ENCODE measurements at places on chromosomes 7 and 10.
A peak's percentile ranks its signal among the peaks of the same experiment; 100 is the strongest.

DNA sequence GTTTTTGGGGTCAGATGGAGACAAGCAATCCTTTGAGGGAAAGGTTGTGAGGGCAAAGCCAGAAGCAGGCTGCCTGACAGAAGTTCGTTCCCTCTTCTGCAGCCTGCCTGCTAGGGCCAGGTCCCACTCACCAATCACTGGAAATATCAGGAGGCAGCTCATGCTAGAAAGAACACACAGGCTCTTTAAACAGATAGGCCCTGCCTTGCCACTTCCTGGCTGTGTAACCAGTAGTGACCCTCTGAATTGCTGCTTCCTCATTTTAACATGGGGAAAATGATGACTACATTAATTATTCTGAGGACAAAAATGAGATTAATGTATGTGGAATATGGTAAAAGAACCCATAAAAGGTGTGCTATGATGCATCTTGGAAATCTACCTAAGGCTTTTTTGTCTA lies 50.5 kb upstream of the MRLN start:
- peak; percentile 46 for DNase-seq

DNA sequence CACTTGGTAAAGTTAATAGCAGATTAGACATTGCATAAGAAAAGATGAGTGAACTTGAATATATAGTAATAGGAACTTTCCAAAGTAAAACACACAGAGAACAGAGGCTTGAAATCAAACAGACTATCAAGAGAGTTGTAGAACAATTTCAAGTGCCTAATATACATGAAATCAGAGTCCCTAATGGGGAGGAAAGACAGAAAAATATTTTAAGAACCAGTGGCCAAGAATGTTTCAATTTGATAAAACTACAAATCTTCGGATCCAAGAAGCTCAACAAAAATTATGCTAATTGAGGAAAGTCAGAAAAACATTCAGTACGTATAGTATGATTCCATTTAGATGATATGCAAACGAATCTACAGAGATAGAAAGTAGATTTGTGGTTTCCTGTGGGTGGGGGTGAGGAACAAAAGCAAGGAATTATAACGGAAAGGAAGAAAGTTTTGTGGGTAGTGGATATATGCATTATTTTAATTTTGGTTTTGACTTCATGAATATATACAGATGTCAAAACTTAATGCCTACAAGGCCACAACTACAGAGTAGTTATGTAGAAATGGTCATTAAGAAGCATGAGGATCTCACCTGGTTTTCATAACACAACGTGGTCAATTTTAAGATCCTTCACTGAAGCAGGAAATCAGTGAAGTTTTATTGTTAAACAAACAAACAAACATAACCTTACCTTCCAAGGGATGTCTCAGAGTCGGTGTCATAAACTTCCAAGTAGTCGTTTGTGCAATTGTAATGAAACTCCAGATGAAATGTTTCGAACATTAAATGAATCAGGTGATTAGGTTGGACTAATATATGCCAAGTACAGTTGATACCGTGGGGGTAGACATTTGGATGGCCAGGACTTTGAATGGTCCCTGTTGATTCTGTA lies 62.0 kb downstream of the CUBN start:
- no peak for DNase-seq

DNA sequence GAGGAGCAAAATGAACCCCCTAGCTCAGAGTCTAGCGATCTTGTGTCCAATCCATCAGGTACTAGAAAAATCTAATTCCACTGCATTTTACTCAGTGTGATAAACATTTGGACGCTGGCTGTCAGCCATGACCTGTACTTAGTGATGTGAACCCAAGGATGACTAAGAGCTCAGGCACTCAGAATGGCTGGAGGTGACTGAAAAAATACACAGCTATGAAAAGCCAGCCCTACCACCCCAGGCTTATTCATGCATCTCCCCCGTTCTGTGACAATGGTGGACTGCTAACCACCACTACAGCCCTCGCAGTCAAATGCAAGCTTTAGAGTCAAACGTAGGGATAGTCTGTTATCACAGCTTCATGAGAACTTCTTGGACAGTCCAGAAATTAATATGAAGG lies 14.9 kb downstream of the AFAP1L2 start:
- no peak for DNase-seq

DNA sequence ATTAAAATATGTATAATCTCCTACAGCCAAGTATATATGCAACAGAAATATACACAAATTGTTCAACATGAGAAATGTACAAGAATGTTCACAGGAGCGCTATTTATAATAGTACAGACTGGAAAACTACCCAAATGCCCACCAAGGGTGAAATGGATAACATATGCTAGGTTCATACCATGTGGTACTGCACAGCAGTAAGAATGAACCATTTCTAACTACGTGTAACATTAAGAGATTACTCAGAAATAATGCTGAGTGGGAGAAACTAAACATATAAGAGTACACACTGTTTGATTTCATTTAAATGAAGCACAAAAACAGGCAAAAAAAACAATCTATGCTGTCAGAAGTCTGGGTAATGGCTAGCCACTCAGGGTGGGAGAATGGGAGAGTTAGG lies 45.8 kb downstream of the RNLS start:
- no peak for DNase-seq

GRCh38 chr10:122062831-122063674 lies 74.1 kb downstream of the TACC2 start:
- peak; percentile 36 for DNase-seq

DNA sequence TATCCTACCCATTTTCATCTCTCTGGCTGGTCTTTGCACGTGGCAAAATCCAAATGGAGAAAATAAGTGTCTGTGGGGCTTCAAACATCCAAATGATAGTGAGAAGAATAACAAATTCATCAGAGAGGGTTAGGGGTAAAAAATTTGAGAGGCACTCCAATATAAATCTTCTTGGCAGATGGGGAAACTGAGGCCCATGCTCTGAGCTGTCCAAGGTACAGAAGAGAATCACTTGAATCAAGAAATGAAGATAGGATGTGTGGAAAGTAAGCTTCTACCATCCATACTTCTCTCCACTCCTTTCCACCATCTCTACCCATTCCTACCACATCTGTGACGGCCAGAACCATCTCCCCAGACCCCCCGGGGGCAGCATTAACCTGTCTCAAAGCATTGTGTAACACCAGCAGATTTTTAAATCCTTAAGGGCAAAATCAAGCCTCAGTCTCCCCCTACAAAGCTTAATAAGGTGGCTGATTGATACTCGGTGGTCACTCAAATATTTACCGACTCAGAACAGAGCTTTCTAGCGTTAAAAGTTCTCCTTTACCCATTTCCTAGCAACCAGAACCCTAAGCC lies 818 bp downstream of the GOT1 start:
- DNase-seq, result no peak

DNA sequence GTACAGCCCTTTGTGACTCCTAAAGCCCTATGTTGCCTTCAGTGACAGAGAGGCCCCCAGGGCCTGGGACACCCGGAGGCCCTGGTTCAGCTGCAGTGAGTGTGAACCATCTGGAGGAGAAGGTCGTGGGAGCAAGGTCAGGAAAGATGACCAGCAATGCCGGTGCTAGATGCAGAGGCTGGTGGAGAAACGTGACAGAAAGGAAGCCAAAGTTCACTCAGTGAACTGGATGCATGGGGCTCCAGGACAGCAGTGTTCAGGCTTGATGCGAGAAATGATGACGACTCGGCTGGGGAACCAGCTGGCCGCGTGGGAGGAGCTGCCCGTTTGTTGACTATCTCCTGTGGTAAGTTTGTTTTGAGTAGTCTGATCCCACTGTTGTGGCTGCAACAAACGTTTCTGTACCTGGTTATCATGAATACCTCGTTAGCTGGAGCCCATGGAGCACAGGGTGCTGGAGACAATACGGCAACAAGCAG lies 54.1 kb upstream of the MKRN1 start:
- no peak for DNase-seq

DNA sequence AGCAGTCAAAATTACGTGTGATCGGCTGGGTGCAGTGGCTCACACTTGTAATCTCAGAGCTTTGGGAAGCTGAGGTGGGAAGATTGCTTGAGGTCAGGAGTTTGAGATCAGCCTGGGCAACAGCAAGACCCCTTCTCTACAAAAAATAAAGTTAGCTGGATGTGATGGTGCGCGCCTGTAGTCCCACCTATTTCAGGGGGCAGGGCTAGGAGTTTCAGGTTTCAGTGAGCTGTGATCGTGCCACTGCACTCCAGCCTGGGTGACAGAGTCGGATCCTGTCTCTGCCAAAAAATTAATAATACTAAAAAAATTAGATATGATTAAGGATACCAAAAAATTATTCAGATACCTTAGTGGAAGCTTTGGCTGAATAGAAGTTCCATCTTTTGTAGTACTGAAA lies 136.4 kb downstream of the SDK1 start:
- DNase-seq, result no peak

DNA sequence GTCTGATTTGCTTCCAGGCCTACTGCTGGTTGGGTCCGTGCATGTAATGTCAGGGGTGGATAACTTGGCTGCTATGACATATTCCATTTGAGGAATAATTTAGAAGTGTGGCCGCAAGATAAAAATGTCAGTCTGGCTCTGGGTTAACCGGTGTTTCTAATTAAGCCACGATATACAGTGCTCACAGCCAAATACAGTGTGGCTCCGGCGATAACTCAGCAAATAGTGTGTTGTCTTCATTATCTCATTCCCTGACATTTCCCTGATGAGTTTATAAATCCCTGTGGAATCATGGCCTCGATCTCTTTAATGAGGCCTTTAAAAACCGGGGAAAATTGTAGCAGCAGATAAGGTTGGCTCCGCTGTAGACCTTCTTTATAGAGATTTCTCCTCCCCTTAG lies 1125.0 kb downstream of the TYW1 start:
- DNase-seq, result no peak

DNA sequence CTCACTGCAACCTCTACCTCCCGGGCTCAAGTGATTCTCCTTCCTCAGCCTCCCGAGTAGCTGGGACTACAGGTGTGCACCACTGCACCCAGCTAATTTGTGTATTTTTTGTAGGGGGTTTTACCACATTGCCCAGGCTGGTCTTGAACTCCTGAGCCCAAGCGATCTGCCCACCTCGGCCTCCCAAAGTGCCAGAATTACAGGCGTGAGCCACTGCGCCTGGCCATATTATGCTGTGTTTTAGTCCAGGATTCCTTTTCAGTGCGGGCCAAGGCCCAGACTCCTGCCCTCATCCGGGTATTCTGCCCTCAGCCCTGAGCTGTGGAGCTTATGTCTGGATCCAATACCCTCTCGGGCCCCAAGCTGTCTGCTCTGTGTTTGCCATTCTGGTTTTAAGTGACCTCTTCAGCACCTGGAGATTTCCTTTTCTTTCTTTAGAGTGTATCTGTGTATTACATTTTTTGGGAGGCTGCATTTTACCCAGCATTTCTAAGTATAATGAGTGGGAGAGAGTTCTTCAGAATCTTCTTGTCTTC lies 114.9 kb downstream of the BUB3 start:
- no peak for DNase-seq

GRCh38 chr10:72388062-72388461 lies 33.3 kb upstream of the DNAJB12 start:
- DNase-seq, result no peak

DNA sequence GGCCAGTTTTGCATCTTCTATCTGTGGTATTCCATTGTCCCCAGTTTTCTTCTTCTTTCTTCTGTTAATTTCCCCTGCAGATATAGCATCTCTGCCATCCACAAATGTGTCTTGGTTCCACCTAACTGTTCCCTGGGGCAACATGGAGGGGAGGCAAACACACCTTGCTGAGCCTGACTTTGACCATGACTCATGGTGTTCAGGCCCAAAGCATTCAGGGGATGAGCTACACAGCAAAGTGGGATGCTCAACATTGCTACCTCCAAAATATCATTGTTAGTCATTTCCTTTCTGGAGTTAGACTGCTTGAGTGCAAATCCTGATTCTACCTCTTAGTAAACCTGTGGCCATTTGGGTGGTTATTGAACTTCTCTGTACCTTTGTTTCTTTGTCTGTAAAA lies 542.7 kb downstream of the LRMDA start:
- DNase-seq, result no peak

GRCh38 chr10:62147425-62147824 lies 121.2 kb downstream of the RTKN2 start:
- no peak for DNase-seq

- no peak for DNase-seq
These were observed 1.0 kb downstream of the BEND7 start for GRCh38 chr10:13527864-13528122.

GRCh38 chr10:94546901-94547185 lies 1.3 kb downstream of the HELLS start:
- DNase-seq, result no peak

- DNase-seq, result no peak
These were observed 44.8 kb downstream of the CAMK2B start for GRCh38 chr7:44280636-44280992.

DNA sequence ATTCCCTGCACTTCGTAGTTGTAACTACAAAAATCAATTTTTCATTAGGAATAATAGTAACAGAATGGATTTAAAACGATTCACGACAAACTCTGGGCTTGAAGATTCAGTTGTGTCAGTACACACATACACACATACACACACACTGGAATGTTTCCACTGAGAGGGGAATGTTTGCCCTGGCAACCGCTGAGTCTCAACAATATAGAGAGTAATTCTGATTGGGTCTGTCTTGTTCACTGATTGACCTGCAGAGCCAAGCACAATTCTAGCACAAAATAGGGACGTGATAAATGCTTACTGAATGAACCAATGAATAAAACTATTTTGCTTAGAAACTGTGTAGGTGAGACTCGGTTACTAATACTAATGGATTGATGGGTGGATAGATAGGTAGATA lies 204.4 kb upstream of the CCDC6 start:
- DNase-seq, result no peak

- DNase-seq, result no peak
These were observed 159.6 kb downstream of the SLC16A9 start for GRCh38 chr10:59550061-59550460.

GRCh38 chr10:7700577-7701125 lies 2.5 kb upstream of the ITIH2 start:
- DNase-seq, result no peak

- no peak for DNase-seq
These were observed 406.2 kb upstream of the LRRTM3 start for GRCh38 chr10:66519616-66520015.

DNA sequence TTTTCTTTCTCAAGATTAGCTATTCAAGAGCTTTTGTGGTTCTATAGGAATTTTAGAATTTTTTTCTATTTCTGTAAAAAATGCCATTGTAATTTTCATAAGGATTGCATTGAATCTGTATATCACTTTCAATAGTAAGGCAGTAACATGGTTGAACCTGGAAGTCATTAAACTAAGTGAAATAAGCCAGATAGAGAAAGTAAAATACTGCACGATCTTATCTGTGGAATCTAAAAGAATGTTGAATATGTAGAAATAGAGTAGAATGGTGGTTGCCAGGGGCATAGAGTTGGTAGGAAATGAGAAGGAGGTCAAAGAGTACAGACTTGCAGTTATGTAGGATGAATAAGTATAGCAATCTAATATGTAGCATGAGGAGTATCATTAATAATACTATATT lies 1073.5 kb upstream of the LRRN3 start:
- no peak for DNase-seq

DNA sequence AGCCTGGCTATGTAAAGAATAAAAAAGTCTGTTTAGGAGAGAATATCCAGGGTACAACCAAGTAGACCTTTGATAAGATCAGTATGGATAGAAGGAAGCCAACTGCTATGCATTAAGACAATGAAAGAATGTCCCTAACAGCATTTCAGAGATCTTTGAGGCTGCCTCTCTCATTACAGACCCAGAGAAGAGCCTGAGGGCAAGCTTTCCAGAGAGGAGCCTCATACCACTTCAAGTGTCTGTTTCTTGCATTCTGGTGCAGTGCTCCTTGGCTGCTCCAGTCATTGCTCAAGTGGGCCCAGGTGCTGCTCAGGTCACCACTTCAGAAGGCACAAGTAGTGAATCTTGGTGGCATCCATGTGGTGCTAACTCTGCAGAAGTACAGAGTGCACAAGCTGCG lies 514.0 kb downstream of the PLXDC2 start:
- DNase-seq, result no peak

Data from suppressor macrophage treated with lipopolysaccharide for 1 hour (primary cell).